CD4-positive, alpha-beta T cell treated with Interleukin-4 for 4 hours (primary cell): ENCODE measurements at places on chromosomes 16 and 17.

DNA sequence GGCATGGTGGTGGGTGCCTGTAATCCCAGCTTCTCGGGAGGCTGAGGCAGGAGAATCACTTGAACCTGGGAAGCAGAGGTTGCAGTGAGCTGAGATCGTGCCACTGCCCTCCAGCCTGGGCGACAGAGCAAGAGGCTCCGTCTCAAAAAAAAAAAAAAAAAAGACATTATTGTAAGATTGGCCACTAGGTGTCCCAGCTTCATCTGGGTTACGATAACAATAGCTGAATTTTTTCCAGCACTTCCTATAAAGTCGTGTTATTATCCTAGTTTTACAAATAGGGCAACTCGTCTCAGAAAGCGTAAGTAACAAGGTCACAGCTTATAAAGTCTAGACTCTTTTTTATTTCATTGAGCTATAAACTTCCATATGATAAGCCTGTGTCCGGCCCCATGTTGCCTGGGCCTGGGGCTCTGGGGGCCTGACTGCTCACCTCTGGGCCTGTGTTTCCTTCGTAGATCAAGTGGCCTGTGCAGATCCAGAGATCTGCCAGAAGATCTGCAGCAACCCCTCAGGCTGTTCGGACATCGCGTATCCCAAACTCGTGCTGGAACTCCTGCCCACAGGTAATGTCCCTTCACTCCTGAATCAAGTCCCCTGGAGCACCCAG is 60.5 kb downstream of the SLC5A11 start:
- DNase-seq, result no peak

- DNase-seq, result no peak
Measured at GRCh38 chr17:77644181-77645071, 314.1 kb upstream of the TNRC6C start.

DNA sequence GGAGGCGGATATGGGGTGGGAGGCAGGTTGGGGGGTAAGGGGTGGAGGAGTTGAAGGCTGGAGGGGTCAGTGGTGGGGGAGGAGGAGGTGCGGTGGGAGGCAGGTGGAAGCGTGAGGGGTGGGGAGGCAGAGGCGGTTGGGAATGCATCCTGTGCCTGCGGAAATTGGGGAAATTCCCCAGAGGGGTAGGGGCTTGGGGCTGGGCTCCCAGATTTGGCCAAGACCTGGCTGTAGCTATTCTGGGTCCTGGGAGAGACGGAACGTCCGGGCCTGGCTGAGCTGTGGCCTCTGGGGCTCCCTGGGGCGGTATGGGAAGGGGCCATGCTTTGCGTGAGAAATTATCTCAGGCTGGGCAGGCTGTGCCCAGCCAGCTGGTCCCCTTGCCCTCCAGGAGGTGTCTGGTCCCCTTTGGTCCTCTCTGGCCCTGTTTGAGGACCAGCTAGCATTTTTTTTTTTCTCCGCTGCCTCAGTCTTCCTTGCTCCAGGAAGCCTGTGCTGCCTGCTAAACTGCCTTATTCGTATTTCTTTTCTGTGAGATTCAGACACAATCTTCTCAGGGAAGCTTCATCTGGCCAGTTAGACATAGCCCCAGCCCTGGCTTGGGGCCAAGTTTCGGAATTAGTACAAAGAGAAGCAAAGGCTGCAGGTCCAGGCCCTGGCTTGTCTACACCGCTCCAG is 7.3 kb upstream of the TRPV2 start:
- DNase-seq, result no peak

GRCh38 chr16:4313563-4314531 is 2.0 kb upstream of the GLIS2 start:
- no peak for DNase-seq

- peak; percentile 36 for DNase-seq
Measured at GRCh38 chr16:8958344-8959167, 5.2 kb downstream of the USP7 start.

GRCh38 chr17:17466511-17466910 is 10.3 kb upstream of the MED9 start:
- no peak for DNase-seq

GRCh38 chr17:43366891-43367736 is 31.7 kb upstream of the ARL4D start:
- DNase-seq, result no peak

- DNase-seq, result no peak
Measured at GRCh38 chr17:82577300-82577699, 57.8 kb downstream of the FOXK2 start.

DNA sequence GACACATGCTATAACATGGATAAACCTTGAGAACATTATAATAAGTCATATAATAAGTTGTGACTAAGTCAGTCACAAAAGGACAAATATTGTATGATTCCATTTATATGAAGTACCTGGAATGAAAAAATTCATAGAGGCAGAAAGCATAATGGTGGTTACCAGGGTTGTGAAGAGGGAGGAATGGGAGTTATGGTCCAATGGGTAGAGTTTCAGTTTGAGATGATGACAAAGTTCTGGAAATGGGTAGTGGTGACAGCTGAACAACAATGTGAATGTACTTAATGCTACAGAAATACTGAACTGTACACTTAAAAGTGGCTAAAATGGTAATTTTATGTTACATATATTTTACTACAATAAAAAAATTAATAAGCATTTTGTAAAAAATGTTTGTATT is 49.7 kb downstream of the MYO1D start:
- no peak for DNase-seq

- DNase-seq, result no peak
Measured at GRCh38 chr16:72530434-72530833, 358.5 kb upstream of the PMFBP1 start.

DNA sequence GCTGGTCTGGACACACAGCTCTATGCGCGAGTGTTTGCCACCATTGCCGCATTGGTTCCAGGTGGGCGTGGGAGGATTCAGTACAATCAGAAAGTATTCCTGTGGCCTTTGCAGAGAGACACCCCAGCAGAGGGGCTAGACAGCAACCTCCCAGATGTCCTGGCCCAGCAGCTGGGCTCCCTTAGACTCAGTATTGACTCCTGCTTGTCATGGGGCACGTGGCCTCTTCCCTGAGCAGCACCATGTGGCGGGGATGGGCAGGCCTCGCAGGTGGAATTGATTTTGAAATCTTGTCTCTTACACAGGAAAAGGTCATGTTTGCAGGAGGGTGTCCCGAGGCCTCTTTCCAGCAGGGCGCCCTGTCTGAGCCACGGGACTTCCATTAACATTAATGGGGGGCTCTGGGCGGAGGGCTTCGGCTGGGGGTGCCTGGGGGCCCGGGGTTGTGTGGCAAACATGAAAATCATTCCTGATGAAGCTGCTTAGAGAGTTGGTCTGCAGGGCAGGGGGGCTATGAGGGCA is 96.4 kb downstream of the C16orf78 start:
- no peak for DNase-seq

GRCh38 chr17:38587947-38588787 is 17.6 kb downstream of the SRCIN1 start:
- no peak for DNase-seq

DNA sequence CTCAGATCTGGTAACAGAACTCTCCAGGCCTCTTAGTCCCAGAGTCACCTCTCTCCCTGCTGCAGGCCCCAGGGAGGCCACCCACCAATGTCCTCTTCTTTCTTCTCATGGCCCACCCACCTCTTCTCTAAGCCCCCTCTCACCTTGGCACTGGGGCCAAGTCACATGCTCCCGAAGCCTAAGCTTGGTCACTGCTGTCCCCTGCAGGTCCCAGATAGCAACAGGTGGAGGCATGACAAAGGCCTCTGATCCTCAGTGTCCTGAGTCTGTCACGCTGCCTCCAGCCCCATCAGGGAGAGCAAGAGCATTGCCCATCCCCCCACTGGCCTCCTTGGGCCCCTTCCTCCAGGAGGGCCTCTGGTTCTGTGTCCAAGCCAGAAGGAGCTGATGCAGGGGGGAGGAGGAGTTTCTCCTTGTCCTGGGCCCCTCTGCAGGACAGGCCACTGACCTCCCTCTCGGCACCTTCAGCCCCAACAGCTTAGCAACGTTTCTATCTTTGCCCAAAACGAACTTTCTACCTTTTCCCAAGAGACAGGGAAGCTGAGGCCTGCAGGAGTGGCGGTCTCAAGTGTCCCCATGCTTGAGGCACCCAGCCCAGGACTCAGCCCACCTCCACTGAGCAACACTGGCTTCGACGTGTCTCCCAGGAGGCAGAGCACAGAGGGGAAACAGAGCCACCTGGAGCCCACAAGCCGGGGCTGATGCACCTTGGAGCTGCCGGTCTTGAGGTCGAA is 8.6 kb downstream of the P2RX1 start:
- DNase-seq, result no peak

- DNase-seq, result peak; percentile 52
Measured at GRCh38 chr17:56786989-56787482, 46.7 kb downstream of the C17orf67 start.

- DNase-seq, result no peak
Measured at GRCh38 chr17:72795941-72796340, 296.5 kb downstream of the SLC39A11 start.

DNA sequence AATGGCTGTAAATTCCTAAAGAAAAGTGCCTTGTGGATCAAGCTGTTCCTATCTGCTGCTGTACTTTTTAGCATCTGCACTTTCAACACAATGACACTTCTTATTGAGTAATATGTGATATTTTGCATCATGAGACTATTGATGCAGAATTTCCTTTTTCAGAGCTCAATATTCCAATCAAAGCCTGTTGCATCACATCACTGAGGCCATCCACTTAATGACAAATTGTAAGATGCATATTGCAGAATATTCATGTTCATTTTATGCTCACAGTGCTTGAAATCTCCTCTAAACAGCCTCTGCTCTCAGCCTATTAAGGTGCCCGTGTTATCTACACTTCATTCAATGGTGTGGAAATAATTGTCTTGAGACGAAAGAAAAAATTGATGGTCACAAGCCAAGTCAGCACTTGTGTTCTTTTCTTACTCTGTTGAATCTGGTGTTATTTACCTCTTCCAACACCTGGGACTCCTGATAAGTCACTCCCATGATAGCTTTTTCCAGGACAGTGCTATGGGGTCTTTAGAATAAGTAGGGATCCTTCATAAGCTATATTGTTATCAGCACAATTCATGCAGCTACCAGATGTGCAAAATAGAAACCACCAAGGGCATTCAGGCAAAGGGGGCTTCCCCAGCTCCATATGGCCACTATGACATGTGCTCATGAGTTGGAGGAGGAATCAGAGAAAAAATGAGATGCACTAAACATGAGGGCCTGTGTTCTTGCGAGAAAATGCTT is 9.3 kb upstream of the SKAP1 start:
- no peak for DNase-seq

DNA sequence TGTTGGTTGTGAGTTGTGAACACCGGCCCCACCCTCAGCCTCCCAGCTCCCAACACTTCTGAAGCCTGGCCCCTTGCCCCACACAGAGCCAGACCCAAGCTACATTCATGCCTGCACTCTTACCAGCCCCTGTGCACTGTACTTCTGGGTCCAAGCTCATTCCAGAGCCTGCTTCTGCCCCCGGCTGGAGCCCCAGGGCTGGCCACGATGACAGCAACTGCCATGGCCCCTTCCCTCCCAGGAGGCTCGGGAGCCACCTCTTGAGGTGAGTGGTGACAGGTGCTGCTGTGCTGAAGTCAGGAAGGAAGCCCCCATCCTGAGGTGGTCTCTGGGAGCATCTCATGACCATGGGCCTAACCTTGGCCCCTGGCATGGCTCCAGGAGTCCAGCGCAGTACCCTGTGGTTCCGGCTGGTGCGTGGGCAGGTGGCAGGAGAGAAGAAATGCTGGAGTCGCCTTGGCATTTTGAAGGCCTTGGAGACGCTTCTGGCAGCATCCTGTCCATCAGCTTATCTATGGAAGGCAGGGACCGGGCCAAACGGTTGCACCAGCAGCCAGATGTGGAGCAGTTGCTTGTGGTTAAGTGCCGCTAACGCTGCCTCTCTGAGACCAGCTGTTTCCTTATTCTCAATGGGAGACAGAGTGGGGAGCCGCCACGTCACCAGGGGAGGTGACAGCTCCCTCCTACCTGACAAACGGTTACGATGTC is 3.9 kb upstream of the CDT1 start:
- no peak for DNase-seq

DNA sequence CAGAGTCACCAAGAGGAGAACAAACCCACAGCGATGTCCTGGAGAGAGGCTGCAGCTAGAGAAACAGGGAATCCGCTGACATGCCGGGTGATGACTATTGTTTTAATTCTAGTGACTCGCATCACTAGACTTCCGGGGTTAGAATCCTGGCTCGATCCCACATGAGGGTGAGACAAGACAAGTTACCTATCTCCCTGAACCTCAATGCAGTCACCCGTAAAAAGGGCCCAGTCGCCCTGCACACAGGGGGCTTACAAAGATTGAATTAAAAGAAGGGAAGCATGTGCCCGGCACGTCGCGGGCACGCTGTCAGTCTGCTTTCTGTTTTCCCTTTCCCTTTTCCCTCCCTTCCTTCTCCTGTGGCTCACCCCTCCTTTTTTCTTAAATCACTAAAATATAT is 212.9 kb upstream of the FOXF1 start:
- no peak for DNase-seq

GRCh38 chr17:82979718-82980117 is 99.7 kb upstream of the METRNL start:
- no peak for DNase-seq

DNA sequence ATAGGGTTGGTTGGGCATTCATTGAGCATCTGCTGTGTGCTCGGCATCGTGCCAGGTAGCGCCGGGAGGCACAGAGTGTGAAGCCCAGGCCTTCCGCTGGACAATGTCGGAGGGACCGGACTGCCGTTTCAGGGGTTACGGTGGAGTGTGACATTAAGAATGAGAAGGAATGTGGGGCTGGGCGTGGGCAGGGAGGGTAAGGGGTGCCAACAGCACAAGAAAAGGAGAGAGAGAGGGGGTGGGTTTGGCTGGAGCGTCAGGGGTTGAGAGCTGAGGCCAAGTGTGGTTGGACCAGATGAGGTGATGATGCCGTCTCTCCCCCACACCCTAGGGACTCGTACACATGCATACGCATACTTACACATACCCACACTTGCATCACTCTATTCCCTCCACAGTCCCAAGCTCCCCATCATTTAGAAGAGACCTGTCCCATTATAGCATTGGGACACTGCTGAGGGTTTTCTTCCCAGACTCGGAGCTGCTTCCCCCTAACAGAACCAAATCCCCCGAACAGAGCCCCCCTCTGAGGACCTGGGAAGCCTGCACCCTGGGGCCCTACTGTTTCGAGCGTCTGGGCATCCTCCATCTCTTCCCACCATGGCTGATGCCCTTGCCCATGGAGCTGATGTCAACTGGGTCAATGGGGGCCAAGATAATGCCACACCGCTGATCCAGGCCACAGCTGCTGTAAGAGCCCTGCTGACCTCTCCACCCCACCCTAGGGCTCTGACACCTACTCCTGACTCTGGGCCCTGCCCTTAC is 3.3 kb upstream of the KCTD11 start:
- DNase-seq, result no peak

- DNase-seq, result no peak
Measured at GRCh38 chr16:8941718-8942344, 21.9 kb downstream of the USP7 start.
